Right atrium auricular region (tissue), 2 donors: ENCODE measurements at places on chromosomes 2 and 18. TPM values are rescaled to one million over a fixed set of nuclear protein-coding genes. Genes with fewer than 3 reads are reported as not detected.

DNA sequence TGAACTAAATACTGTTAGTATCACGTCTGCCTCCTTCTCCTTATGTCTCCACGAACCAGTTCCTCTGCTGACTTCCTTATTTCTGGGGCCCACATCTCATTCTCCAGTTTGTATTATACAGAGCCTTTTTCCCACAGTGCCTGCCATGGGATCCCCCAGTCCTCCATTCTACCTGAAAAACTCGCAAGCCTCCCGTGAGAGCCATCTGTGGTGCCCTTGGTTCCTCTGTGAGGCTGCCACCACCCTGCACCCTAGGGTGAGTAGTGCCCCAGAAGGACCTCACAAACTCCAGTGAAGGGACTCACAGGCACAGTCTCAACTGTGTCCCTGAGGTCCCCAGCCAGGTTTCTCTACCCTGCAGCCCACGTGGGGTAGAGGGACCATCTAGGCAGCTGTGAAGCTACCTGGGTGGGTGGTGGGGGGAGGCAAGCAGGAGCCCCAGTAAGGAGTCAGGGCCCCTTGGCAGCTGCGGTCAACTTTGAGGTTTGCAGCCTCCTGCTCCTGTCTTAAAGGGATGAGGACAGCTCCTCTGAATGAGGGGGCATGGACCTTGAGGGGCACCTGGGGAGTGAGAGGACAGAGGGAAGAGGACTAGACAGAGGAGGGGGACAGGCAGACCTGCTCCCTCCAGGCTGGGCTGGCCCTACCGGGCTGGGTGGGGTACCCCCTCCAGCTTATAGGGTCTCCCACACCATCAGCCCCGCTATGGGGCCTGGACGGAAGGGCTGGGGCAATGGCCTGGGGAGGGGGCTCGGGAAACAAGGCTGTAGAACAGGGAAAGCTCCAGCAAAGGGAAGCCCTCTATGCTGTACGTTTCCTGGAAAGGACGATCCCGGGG is 1.0 kb downstream of the PSTPIP2 start:
- no peak for DNase-seq

- DNase-seq = no peak
Observed at GRCh38 chr2:215619989-215620388, 184.1 kb upstream of the FN1 start.

GRCh38 chr2:81304154-81304830 is 999.7 kb upstream of the LRRTM1 start:
- no peak for DNase-seq

DNA sequence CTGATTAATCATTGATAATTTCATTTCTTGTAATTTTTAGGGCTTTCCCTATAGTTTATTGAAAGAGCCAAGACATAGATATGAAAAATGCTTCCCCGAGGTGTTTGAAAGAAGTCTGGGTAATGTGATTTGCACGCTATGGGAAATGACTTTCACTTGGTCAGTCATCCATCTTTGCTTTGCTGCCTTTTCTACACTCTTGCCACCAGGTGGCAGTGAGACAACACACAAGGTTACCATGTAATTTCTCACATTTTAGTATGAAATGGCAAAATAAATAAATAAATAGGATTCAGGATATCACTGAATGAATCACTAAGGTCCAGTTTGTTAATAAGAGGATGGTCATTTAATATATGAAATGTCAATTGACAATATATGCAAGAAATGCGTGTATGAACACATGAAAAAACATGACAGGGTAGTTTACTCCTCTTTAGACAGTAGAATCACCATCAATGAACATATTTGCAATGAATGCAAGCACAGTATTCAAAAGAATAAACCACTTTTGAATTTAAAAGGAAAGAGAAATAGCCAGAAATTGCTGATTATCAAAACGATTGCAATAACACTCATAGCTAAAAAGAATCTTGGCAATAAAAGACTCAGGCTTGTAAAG is 52.2 kb upstream of the KCNH7 start:
- no peak for DNase-seq

GRCh38 chr18:75677696-75678455 is 250.4 kb upstream of the SMIM21 start:
- no peak for DNase-seq

DNA sequence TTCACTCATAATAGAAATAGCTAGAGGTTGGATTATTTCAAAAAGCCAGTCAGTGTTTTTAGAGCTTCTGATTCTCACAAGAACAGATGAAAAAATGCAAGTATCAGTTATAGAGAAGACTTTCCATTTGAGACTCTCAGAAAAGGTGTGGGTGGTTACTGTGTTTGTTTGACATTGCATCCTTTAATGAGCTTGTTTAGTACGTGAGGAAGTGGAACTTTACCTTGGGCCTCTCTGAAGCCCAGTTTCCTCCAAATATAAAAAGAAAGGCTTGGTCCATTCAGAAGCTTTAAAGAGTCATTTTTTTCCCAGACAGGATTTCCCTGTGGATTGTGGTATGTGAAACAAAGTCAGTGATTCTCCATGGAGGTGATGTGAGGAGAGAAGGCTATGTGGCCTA is 89.9 kb upstream of the RANBP2 start:
- DNase-seq = no peak

The GLB1L gene
- total RNA-seq = 1.8 TPM

- DNase-seq = no peak
Observed at GRCh38 chr2:27485496-27485895, 4.0 kb downstream of the IFT172 start.

The FOXI3 gene
- total RNA-seq = not detected

DNA sequence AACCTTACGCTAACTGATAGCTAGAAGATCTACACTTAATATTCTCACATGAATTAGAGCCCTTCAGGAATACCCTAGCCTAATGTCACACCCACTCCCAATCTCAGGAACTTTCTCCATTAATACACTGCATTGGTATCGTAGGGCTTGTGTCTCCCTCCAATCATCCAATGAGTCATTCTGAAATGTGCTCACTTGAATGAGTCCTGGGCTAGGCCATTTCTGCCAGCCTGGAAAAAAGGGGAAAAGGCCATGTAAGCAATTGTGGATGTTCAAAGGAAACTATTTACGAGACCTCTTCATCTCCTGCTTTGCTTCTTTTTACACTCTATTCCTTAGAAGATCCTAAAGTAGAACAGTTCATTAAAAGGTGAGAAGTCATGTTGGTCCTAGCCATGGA is 18.8 kb downstream of the ZEB2 start:
- DNase-seq = no peak

DNA sequence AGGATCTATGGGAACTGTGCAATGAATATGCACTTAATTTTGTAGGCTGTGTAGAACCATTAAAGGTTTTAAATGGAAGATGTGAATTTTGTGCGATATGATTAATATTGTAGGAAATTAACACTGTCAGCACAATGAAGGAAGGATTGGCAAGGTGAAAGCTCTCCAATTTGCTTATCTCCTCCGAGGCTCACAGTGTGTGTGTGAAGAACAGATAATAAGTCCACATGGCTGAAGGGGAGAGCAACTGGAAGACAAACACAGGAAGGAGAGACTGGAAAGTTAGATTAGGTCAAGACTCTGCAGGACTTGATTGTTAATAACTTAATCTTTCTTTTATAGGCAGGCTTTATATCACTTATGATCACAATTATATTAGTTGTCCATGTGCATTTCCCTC is 269.7 kb upstream of the VRK2 start:
- no peak for DNase-seq

The GAREM2 gene
- total RNA-seq = 48.4 TPM

- DNase-seq = no peak
Observed at GRCh38 chr2:171407030-171407675, 26.6 kb downstream of the METTL8 start.

DNA sequence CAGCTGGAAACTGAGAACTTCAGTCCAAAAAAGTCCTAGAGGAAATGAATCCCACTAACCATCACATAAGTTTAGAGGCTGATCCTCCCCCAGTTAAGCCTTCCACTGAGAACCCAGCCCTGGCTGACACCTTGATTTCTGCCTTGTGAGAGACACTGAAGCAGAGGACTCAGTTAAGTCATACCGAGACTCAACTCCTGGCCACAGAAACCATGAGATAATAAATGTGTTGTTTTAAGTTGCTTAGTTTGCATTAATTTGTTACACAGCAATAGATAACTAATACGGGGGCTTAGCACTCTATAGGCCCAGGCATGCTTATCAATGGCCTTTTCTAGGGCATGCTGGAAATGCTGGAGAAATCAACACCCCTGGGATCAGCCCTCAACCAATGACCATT is 3.4 kb upstream of the ADD2 start:
- DNase-seq = no peak

The SAG gene
- total RNA-seq = not detected

The ZNF532 gene
- total RNA-seq = 53.1 TPM

DNA sequence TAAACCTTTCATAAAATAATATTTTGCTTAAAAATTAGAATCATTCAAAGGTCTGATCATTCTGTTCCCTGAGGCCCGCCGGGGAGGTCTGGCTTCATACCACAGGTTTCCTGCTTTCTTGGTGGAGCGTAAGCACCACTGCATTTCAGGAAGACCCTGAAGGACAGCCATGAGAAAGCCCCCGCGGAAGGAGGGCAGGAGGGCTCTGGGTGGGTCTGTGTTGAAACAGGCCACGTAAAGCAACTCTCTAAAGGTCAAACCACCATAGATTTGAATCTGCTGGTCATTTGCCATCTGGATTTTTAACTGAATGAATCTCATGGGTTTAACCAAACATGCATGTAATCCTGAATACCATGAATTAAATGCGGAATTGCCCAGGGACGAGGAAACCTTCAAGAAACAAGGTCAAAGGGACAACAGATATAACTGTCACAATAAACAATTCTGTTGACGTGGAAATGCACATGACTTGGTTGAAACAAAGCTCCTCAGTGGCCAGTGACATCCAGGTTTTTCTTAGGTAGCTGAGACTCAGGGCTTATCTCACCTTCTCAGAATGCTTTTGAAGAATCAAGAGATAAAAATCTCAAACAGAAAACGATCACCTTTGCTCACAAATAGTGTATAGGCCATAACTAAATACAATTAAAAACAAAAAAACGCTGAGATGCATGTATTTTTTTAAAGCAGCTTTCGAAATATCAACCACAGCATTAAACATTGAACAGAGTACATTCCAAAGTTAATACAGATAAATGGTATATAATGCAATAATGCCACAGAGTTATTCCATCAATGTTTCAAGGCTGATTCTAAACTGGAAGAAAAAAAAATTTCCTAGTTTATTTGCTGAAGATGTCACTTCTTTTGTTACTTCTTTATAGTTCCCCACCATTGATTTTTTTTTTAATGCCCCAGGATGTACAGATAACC is 193.2 kb downstream of the BCL2 start:
- no peak for DNase-seq

- no peak for DNase-seq
Observed at GRCh38 chr2:85255813-85256594, 71.8 kb downstream of the TGOLN2 start.

The EGR4 gene
- total RNA-seq = not detected

GRCh38 chr18:55419947-55420664 is 167.9 kb downstream of the TCF4 start:
- DNase-seq = no peak

GRCh38 chr2:11043245-11043644 is 112.0 kb upstream of the SLC66A3 start:
- DNase-seq = no peak

GRCh38 chr18:26468931-26469340 is 79.4 kb downstream of the KCTD1 start:
- no peak for DNase-seq

DNA sequence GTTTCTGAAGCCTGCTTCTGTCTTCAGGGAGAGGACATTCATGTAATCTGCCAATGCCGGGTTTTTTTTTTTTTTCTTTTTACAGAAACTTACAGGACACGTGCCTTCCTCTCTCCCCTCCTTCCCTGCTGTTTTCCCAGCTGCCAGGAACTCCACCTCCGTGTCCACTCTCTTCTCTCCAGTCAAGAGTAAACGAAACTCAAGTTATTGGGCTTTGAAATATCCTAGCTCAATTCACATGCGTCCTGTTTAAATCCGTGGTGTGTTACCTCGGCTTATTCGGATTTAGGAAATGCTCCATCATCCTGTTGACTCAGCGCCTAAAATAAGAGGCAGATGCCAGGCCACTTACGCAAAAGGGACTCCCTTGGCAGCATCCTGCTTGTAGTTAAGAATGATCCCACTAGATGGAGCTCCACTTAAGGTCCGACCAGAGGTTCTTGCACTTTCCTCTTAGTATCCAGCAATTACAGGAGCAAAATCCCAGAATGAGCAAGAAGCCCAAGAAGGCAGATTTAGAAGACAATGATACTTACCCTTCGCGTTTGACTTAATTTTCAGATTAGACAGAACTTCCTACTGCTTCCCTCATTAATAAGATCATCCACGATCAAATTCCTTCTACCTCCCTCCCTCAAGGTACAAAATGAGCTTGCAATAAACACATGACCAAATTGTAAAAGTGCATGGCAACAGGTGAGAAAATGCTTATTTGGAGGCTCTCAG is 97.2 kb upstream of the ZCCHC2 start:
- DNase-seq = peak; percentile 94

DNA sequence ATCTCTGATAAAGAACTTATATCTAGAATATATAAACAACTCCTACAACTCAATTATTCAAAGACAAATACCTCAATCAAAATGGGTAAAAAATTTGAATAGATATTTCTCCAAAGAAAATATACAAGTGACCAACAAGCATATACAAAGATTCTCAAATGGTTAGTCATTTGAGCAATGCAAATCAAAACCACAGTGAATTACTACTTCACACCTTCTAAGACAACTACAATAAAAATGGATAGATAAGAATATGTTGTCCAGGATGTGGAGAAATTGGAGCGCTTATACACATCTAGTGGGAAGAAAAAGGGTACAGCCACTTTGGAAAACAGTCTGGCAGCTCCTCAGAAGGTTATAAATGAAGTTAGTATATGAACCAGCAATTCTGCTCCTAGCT is 332.9 kb downstream of the TGIF1 start:
- no peak for DNase-seq

The MEIS1 gene
- total RNA-seq = 13.6 TPM

The EPB41L3 gene
- 12.6 TPM for total RNA-seq

DNA sequence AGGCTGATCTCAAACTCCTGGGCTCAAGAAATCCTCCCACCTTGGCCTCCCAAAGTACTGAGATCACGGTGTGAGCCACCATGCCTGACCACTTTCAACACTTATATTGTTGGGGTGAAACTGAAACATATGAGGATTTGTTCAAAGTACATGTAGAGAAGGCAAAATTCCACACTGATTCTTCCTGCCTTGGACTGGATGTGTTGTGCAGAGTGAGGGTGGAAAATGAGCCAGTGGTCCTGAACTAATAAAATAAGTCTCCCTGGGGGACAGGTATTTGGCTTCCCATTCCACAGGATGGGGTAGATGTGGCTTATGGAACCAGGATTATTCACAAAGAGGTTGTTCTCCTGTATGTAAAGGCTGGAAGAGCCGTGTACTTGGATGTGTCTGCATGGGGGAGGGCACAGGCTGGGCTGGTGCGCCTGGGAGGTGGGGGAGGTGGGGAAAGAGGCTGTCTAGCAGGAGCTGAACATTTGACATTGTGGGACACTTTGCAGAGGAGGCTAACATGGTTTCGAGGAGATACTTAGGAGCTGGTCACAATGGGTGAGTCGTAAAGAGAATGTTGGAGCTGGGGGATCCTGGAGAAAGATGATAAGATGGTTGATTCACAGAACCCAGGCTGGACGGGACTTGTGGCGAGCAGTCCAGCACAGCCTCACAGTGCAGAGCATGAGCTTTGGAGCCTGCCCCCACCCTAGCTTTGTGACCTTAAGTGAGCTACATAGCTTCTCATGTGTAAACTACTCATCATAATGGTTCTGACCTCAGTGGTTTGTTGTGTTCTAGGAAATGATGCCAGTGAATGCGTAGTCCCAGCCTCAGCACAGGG is at the start of gene TXNDC2:
Gene TXNDC2, plus strand, starts transcription at position 804 of the 835 bp plus-strand sequence. CDS start 708 bp downstream, outside the sequence.
- no peak for DNase-seq

The DLGAP1 gene
- total RNA-seq = 1.1 TPM

The LBX2 gene
- 1.0 TPM for total RNA-seq

GRCh38 chr2:169114056-169114455 is 44.7 kb downstream of the DHRS9 start:
- no peak for DNase-seq
